ENCODE measurements at places on chromosomes 13 and 19.

DNA sequence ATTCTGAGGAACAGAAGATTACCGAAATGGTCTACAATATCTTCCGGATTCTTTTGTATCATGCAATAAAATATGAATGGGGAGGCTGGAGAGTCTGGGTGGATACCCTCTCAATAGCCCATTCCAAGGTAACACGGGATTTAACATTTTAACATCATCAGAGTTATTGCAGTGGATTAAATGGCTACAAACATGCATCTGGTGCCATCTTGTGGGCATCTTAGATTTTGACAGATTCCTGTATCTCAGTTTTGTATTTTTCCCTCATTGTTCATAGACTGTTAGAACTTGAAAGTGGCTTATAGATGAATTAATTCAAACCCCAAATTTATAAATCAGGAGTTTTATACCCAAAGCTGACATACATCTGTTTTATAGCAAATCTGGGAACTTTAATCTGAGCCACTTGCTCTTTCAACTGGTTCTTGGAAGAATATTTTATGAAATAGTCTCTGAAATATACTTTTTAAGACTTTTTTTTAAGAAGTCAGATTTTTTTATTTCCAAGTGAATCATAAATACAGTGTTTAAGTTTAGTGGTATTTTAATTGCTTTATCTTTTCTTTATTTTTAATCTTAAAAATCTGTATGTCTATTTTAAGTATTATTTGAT, 215.2 kb downstream of the NBEA start:
- no peak for DNase-seq

DNA sequence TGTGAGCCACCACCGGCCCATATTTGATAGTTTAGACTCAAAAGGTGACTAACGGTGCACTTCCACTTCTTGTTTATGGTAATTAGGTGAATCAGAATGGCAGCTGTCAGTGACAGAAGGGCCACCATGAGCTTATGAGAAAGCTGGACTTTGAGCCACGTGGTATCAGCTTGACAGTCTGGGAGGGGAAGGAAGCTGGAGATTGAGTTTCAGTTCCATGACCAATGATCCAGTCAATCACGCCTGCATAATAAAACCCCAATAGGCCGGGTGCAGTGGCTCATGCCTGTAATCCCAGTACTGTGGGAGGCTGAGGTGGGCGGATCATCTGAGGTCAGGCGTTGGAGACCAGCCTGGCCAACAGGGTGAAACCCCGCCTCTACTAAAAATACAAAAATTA, 8.2 kb downstream of the EID2B start:
- DNase-seq, result no peak

DNA sequence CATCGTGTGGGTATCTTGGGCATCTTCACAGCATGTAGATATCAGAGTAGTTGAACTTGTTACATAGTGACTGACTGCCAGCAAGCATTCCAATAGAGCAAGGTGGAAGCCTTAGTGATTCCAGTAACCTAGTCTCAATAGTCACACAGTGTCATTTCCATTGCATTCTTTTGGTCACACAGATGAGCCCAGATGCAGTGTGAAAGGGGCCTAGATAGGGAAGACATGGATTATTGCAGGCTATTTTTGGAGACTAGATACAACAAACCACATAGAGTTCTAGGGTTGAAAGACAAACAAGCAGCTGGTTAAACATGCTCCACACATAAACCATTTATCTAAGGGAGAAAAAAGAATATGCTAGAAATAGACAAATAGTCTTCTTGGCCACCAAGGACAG, 553.5 kb downstream of the DCT start:
- DNase-seq, result no peak

DNA sequence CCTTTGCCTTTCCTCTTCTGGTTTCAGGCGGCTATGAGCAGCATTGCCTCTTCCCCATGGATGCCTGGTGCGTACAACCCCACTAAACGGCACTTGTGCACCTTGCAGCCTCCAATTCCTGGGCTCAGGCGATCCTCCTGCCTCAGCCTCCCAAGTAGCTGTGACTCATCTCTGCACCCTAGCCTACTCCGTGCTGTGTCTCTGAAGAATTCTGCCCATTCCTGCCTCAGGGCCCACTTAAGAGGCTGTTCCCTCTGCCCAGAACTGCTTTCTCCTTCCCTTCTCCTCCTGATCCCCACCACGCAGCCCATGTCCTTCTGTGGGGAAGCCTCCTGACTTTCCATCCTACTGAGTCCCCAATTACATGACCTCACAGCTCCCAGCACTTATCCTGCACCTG, 142.2 kb upstream of the ZNF507 start:
- no peak for DNase-seq

DNA sequence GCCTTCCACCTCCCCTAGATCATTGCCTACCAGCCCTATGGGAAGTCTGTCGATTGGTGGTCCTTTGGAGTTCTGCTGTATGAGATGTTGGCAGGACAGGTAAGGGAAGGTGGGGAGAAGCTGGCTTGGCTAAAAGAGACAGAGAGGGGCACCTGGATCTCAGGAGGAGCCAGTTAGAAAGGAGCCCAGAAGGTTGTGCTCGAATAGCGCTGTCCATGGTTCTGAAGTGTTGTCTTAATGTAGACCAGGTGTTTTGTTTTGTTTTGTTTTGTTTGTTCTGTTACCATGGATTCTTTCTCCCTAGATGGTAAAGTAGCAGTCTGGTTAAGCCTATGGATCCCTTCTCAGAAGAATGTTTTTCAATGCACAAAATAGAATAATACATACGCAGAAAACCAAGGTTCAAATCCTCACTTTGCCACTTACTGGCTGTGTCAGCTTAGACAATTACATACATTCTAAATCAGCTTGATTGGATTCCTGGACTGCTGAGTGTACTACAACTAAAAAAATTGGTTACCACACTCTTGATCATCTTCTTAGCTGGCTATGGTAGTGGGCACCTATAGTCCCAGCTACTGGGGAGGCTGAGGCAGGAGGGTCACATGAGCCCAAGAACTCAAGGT, 5.9 kb upstream of the CACNG7 start:
- DNase-seq, result no peak

GRCh38 chr13:87941226-87941625, 270.1 kb downstream of the SLITRK5 start:
- no peak for DNase-seq

DNA sequence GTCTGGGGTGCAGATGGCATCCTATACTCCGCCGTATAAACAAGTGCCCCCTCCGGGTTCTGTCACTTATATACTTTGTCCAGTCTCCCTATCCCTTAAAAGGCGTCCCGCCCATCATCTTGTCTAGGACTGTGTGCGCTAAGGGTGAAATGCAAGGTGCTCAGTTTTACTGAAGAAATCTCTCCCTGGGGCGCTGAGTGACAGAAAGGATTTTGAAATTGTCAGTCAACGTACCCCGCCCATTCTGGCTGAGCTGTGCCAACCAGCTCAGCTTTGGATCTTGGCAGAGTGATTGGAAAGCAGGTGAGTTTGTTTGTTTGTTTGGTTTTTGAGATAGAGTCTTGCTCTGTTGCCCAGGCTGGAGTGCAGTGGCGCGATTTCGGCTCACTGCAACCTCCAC, 4.1 kb upstream of the TMEM161A start:
- DNase-seq, result no peak

GRCh38 chr13:22618002-22618401, 562.8 kb upstream of the SGCG start:
- no peak for DNase-seq

DNA sequence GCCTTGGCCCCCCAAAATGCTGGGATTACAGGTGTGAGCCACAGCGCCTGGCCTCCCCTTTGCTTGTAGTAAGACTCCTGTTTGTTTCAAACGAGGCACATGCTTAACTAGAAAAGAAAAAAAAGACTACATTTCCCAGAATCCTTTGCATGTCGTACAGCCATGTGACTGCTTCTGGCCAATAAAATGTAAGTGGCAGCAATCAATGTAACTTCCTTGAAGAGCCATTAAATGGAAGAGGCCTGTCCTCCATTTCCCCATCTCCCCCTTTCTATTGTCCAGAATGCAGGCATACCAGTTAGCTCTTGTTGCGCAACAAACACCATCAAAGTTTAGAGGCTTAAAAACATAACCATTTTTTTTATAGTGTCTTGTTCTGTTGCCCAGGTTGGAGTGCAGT, 10.4 kb upstream of the GPR32 start:
- no peak for DNase-seq

DNA sequence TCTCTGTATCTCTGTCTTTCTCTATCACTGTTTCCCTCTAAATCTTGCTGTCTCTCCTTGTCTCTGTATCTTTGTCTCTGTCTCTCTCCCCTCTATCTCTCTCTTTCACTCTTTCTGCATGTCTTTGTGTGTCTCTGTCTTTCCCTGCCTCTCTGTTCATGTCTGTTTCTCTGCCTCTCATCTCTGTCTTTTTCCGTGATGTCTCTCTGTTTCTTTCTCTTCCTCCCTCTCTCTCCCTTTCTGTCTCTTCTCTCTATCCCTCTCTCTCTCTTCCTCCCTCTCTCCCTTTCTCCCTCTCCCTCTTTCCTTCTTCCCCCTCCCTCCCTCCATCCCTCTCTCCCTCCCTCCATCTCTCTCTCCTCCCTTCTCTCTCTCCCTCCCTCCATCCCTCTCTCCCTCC, 56.7 kb upstream of the NFIC start:
- DNase-seq, result no peak

DNA sequence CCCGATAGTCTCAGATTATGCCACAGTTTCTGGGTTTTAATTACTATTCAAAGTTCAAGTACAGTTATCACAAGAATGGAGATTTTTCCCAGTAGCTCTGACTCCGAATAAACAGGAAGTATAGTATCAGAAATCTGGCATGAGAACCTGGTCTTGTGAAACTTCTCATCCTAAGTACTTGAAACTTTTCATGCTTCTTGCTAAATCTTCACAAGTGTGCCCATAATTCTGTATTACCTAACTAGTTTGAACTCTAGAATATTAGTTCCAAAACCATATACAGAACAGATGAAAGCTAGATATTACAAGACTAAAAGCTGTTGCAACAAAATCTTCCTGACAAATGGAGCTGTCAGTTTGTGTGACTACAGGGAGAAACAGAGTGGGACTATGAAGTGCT, 70.5 kb upstream of the CSNK1A1L start:
- DNase-seq, result no peak

- no peak for DNase-seq
Observed at GRCh38 chr19:38252941-38253691, 3.1 kb downstream of the PPP1R14A start.

GRCh38 chr19:34430738-34431625, 2.8 kb downstream of the UBA2 start:
- DNase-seq, result peak; percentile 3

- no peak for DNase-seq
Observed at GRCh38 chr13:21813110-21813509, 142.2 kb downstream of the FGF9 start.

GRCh38 chr19:15216363-15216762, 15.6 kb upstream of the NOTCH3 start:
- no peak for DNase-seq

- no peak for DNase-seq
Observed at GRCh38 chr13:48653472-48653939, at the start of gene CYSLTR2. Gene CYSLTR2 (plus strand): TSS chr13:48653929. CDS start chr13:48706818, 52,889 bp downstream.

- no peak for DNase-seq
Observed at GRCh38 chr13:43374621-43375020, 351.2 kb downstream of the DNAJC15 start.

DNA sequence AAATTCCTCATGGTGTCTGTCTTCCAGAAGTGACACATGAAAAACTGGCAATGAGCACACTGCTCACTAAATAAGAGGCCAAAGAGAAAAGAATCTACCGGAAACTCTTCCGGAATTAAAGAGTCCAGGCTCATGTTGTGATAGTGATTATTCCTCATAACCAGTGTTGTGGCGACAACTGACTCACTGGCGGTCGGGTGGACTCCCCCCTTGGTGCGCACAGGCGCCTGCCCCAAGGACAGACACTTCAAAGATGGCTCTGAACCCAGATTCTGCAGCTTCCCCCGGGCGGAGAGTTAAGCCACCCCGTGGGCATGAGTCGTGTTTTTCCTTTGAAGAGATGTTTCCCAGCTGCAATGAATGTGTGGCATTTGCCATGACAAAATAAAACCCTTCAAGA, 10.3 kb downstream of the IL17D start:
- DNase-seq, result no peak

- no peak for DNase-seq
Observed at GRCh38 chr13:27005556-27005955, 166.1 kb downstream of the USP12 start.

DNA sequence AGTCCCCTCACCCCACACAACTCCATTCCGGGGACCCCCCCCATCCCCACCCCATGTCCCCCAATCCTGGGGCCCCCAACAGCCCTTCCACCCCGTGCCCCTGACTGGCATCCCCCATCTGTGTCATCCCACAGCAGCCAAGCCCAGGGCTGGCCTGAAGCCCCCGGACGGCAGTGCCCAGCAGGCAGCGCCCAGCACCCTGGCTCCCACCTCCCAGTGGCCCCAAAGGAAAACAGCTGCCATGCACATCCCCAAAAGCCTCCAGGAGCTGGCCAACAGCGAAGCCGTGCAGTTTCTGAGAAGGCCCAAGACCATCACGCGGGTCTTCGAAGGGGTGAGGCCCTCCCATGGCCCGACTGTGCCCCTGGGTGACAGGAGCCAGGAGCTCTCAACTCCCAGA, 1.4 kb downstream of the SYNGR4 start:
- no peak for DNase-seq

DNA sequence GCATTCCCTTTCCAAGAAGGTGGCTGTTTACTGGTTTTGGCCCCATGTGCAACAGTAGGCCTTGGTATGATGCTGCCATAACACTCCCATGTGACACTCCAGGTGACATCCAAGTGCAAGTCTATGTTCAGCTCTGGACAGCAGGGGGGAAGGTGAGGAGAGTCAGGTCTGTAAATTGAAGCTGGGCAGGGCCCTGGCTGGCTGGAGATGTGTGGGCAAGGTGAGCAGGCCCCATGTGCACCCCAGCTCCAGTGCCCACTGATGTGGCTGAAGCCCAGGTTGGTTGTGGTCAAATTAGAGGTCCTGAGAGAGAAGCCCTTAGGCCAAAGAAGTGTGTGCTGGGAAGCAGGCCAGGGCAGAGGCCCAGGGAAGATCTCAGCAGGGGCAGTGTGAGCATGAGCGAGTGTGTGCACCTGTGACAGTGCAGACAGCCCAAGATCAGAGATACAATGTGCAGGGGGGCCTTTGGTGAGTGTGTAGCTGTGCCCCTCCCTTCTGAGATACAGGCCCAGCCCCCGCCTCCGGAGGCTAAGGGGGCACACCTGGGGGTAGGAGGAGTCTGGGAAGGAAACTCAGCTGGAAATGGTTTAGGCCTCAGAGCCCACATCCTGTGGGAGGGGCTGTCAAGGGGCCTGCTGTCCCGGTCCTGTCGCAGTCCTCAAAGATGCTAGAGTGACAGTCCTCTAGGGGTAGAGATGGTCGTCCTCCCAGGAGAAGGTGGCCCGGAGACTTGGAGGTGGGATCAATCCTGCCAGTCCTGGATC, 18.6 kb downstream of the DEDD2 start:
- peak; percentile 43 for DNase-seq

- no peak for DNase-seq
Observed at GRCh38 chr19:4951656-4952055, 17.3 kb upstream of the KDM4B start.

All from stimulated activated CD4-positive, alpha-beta T cell treated with anti-CD3 and anti-CD28 coated beads, Interleukin-1b, Interleukin-23, amount 100 ng/mL, for 1 hour (primary cell).